ENCODE measurements at places on chromosomes 6 and 20.

DNA sequence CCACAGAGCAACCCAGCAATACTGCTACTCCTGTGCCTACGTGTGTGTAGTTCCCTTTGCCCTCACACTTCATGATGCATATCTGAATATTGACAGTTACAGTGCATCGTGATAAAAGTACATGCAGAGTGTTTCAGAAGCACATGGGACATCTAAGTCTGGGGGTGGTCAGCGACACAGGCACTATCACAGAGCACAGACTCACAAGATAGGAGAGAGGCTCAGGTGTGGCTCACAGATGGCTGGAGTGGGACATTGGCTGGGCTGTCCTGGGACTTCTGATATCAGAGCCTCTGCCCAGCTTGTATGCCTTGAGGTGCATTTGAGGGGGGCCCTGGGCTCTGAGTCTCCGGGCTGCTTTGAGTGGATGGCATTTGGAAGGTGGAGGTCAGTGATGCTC is 227.0 kb upstream of the RNF24 start:
- DNase-seq: no peak

DNA sequence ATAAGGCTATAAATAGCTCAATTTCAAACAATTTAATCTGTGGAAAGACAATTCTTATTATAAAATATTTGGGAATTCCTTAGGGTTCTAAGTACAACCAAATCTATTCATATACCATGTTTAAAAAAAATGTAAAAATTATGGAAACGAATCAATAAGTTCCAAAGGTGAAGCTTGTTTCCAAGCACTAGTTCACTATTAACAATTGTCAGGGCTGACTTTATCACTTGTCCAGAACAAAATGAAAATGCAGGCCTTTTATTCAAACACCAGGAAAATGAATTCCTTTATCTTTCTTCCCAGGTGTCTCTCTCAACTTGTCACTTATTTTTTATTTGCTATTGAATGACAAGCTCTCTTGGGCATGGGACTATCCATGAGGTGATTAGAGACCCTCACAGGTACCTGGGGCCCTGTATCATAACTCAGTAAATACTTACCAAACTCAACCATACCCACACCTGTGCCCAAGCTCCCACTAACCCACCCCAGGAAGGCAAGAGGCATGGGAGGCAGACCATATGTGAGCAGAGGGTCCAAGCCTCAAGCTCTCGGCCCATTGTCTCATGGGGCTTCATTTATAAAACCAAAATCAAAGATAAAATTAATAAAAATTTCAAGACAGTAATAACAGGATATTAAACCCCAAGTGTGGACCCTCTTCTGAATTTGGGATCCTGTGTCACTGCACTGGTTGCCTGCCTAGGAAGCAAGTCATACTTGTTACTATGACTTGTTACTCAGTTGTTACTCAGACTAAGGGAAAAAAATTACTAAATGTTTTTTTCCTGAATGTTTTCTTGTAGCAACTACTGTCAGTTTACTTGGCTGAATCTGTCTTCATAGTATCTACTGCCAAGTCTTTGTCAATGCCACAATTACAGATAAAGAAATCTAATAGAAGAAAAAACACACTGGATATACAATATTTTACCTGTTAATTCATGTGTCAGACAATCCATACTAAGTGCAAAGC is 54.7 kb downstream of the PTPRK start:
- DNase-seq: no peak

DNA sequence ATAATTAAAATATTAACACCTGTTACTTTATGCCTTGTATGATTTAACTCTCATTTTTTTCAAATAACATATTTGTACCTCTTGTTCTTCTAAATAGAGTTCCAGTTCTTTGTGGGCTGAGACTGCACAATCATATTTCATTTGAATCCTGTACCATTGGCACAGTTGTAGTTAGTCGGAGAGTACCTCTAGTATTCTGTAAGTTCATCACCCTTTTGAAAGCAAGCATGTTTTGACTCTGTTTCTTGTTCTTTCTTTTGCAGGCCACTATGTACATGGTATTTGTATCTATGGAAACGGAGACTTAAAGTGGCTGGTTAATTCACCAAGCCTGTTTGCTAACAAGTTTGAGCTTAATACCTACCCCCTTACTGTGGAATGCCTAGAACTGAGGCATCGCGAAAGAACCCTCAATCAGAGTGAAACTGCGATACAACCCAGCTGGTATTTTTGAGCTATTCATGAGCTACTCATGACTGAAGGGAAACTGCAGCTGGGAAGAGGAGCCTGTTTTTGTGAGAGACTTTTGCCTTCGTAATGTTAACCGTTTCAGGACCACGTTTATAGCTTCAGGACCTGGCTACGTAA is 68.2 kb downstream of the C6orf52 start:
- DNase-seq: no peak

DNA sequence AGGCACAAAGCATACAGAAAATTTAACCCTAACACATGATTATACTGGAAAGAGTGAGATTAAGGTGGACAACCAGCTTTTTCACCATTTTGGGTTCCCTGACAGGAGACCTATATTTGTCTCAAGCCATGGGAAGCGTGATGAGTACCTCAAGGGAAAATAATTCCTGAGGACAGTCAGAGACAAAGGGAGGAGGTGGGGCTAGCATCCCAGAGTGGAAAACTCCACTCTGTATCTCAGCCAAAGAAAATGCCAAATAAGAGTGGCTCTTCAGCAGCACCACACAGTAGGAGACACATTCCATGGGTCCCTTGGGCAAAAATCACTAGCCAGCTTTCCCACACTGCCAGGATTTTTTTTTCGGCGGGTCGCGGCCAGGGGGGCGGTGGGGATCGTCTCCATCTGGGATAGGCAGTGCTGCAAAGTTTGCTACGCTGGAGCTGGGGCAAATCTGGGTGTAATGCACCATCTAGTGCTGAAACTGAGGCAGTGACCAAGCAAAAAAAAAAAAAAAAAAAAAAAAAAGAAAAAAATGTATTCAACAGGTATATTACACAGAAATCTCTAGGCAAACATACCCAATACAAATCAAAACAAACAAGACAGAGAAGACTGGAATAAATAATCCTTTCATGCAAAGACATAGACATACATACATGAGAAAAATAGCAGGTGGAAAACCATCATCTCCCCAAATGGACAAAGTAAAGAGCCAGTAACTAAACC is 77.3 kb upstream of the SLC35F1 start:
- DNase-seq: no peak

DNA sequence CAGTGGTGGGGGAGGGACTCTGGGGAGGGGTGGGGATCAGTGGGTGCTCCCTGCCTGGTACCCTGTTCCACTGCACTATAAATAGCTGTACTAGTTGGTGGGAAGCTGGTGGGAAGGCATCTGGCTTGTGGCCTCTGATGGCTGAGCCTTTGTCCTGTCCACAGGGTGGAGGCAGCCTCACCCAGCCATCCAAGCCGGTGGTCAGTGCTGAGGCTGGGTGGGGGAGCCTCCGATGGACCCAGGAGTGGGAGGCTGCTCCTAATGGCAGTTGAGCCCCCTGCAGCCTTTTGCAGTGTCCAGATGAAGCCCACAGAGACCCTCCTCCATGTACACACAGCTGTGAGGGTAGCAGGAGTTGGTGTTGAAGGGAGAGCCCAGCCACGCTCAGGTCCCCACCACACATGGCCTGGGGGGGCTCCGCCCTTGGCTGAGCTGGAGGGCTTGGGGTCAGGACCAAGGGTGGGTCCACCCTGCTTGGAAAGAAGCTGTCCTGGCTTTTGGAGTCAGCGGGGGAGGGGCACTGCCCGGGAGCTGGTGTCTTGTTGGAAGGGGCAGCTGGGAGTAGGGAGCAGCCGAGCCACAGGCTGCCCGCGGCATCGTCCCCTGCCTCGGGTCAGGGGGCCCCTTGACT is 2.5 kb downstream of the PPDPF start:
- DNase-seq: no peak

DNA sequence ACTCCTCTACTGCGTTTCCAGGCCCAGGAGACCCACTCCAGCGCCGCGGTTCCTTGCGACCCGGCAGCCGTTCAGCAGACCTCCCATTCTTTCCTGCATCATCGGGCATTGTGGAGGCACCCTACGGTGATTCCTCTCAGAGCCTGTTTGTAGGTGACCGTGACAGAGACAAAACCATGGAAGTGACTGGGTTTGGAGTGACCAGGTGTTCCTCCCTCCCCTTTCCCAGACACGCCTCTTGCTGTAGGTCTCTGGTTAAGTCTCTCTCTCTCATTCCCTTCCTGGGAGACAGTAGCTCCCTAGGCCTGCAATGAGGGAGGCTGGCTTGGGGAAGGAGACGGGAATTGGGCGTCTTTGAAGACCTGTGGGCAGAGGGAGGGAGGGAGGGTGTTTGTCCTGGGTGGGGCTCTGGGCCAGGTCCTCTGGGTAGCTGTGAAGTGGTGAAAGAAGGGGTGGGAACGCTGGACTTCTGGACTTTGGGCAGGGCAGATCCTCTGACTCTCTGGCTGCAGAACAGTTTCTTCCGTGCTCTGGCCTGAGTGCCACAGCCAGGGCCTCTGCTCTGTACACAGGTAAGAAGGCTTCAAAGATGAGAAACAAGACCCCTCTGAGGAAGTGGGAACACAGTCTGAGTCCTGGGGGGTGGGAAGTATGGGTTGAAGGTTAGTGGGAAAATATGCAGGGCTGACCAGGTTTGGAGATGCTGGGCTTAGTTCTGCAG is 763 bp downstream of the KLC4 start:
- DNase-seq: no peak

- DNase-seq: no peak
Observed at GRCh38 chr20:62900692-62901584, 25.4 kb downstream of the DIDO1 start.

- DNase-seq: no peak
Observed at GRCh38 chr20:2141600-2142575, 40.3 kb downstream of the STK35 start.

DNA sequence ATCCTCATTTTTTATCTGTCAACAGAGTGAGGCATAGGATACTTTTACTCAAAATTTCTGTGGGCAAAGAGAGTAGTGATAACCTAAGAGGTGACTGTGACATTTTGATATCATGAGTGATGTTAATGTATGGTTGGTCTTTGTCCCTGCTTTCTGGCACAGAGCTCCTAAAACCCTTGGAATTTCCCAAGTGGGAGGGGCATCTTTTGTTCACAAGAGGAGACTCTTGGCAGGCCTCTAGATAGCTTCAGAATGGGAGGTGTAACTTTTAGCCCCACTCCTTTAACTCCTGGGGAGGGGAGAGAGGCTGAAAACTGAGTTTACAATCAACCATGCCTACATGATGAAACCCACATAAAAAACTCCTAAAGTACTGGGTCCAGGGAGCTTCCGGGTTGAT is 527.8 kb downstream of the RFPL4B start:
- no peak for DNase-seq

GRCh38 chr20:33781133-33781532 is 30.0 kb upstream of the CHMP4B start:
- DNase-seq: no peak

GRCh38 chr6:124872361-124873065 is 89.7 kb upstream of the RNF217 start:
- no peak for DNase-seq

GRCh38 chr6:161608771-161609170 is 334.9 kb upstream of the AGPAT4 start:
- DNase-seq: no peak

GRCh38 chr20:36277546-36277945 is 28.6 kb upstream of the DLGAP4 start:
- DNase-seq: no peak

GRCh38 chr6:151917531-151918329 is 110.2 kb downstream of the ESR1 start:
- DNase-seq: no peak

DNA sequence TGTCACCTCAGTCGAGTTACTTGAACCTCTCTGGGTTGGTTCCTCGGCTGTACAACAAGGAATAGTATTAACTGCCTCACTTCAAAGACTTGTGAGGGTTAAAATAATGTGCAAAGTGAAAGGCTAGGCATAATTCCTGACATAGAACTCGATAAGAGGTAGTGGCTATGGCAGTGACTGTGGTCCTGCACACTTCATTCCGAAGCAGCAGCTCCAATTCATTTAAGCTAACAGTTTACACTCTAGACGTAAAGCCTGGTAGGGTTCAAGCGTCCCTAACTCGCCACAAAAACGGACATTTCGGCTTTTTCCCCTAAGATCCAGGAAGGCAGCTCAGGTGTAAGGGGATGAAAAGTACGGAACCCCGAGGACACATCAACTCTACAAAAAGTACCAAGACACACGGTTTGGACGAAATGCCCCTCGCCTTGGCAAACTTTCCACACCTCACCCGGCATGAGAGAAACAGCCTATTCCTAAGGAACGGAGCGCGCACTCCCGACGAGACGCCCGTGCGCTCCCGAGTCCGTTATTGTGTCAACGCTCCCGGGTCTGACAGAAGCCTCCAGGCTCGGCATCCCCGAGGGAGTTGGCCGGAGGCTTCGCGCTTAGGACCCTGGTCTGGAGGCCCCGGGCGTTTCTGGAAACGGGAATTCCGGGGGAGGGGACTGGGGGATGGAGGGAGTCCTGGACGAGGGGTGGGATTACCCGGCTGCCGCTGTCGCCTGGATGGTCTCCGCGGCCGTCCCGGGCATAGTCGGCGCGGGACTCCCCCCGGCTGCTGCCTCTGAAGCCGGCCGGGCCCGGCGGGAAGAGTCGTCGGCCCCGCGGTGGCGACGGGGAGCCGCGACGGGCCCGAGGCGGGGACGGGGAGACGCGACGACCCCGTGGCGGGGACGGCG is 937 bp downstream of the ZNF318 start:
- no peak for DNase-seq

GRCh38 chr6:139515511-139515910 is 141.1 kb upstream of the CITED2 start:
- no peak for DNase-seq

- no peak for DNase-seq
Observed at GRCh38 chr6:52014391-52014790, 73.0 kb downstream of the PKHD1 start.

GRCh38 chr6:7132398-7133035 is 24.8 kb downstream of the RREB1 start:
- DNase-seq: no peak

DNA sequence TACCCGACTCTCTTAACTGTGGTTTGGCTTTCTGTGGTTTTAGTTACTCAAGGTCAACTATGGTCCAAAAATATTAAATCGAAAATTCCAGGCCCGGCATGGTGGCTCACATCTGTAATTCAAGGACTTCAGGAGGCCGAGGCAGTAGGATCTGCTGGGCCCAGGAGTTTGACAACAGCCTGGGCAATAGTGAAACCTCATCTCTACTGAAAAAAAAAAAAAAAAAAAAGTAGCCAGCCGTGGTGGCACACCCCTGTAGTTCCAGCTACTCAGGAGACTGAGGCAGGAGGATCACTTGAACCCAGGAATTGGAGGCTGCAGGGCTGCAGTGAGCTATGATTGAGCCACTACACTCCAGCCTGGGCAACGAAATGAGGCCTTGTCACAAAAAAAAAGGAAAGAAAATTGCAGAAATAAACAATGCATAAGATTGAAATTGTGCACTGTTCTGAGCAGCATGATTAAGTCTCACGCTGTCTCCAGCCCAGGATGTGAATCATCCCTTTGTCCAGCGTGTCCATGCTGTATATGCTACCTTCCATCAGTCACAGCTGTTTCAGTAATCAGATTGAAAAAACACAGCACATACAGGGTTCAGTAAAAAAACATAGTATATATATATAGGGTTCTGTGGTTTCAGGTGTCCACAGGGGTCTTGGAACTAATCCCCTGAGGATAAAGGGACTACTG is 40.7 kb downstream of the RGS17 start:
- DNase-seq: no peak

- DNase-seq: no peak
Observed at GRCh38 chr6:41256383-41256782, 28.2 kb downstream of the TREML4 start.
